ENCODE measurements at places on chromosomes 6 and 20.

- no peak for DNase-seq
These were observed 35.5 kb downstream of the RPP21 start for GRCh38 chr6:30380464-30380863.

DNA sequence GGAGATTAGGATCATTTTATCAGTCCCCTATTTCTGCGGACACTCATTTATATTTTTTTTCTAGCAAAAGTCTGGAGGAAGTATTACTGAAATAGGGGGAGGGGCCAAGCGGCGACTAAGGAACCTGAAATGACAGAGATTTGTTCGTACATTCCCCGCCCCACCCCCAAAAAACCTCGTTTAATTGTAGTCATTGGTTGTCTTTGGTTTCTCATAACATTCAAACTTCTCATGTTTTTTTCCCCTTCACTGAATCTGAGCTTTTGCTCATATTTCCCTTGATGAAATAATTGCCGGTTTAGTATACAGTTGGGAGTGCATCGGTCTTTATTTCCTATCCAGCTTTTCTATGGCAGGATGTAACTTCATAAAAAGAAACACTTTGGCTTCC lies 768 bp upstream of the FYN start:
- no peak for DNase-seq

GRCh38 chr6:39904946-39905639 lies 29.2 kb downstream of the MOCS1 start:
- no peak for DNase-seq

DNA sequence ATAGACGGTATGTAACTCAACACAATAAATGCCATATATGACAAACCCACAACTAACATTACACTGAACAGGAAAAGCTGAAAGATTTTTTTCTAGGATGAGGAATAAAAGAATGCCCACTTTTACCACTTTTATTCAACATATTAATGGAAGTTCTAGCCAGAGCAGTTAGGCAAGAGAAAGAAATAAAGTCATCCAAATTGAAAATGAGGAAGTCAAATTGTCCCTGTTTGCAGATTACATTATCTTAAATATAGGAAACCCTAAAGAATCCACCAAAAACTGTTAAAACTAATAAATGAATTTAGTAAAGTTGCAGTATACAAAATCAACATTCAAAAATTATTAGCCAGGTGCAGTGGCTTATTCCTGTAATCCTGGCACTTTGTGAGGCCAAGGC lies 24.6 kb upstream of the ADGB start:
- no peak for DNase-seq

DNA sequence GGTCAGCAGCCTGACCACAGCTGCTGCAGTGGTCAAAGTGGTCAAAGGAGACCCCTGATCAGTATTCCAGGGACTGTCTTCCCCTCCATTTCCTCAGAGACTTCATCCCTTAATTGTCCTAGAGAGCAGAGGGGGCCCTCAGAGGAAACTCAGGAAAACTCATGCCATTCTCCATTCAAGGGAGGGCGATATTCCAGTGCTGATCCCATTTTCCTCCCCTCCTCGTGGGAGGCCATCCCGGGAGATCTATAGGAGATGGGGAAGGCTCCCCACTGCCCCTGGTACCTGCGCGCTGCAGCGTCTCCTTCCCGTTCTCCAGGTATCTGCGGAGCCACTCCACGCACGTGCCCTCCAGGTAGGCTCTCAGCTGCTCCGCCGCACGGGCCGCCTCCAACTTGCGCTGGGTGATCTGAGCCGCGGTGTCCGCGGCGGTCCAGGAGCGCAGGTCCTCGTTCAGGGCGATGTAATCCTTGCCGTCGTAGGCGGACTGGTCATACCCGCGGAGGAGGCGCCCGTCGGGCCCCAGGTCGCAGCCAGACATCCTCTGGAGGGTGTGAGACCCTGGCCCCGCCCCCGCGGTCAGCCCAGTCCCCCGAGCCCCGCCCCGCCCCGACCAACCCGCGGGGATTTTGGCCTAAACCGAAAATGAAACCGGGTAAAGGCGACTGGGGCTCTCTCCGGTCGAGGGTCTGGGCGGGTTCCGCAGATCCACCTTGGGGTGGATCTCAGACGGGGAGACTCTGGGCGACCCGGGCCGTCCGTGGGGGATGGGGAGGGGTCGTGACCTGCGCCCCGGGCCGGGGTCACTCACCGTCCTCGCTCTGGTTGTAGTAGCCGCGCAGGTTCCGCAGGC lies 878 bp downstream of the HLA-C start:
- DNase-seq = peak; percentile 75

DNA sequence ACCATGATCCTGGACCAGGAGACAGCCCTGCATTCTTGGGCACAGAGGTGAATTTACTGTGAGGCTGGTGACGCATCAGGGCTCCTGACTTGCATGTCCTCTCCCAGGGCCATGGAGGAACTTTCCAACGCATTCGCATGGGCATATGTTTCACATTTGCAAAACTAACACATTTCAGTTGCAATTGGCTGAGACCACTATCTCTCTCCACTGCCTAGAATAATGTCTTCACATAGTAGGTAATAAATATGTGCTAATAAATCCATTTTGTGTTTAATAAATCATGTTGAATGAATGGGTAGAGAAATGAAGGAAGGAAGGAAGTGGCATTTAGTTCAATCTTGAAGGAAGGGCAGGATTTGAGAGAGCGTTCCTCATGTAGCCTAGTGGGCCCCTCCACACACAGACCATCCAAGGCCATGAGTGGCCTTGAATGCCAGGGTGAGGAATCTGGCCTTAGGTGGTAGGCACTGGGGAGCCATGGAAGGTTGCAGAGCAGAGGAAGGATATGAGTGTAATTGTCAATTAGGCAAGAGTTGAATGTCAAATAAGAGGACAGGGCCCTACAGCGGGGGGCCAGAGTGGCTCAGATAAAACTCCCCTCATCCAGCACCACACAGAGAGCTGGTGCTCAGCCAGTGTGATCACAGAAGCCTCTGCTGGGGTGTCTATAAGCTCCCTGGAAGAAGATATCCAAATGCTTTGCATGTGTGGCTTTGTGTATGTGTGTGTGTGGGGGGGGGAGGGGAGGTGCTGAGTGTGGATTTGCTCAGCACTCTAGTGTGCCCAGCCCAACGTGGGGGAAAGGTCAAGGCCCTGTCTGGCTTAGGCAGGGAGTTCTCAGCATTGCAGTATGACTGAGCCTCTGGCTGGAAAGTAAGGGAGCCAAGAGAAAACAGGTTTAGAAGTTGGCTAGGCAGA lies 30.9 kb upstream of the CCN5 start:
- no peak for DNase-seq

GRCh38 chr6:112233847-112234246 lies 20.5 kb downstream of the LAMA4 start:
- DNase-seq = peak; percentile 88
